ENCODE measurements at places on chromosomes 1 and 21.

DNA sequence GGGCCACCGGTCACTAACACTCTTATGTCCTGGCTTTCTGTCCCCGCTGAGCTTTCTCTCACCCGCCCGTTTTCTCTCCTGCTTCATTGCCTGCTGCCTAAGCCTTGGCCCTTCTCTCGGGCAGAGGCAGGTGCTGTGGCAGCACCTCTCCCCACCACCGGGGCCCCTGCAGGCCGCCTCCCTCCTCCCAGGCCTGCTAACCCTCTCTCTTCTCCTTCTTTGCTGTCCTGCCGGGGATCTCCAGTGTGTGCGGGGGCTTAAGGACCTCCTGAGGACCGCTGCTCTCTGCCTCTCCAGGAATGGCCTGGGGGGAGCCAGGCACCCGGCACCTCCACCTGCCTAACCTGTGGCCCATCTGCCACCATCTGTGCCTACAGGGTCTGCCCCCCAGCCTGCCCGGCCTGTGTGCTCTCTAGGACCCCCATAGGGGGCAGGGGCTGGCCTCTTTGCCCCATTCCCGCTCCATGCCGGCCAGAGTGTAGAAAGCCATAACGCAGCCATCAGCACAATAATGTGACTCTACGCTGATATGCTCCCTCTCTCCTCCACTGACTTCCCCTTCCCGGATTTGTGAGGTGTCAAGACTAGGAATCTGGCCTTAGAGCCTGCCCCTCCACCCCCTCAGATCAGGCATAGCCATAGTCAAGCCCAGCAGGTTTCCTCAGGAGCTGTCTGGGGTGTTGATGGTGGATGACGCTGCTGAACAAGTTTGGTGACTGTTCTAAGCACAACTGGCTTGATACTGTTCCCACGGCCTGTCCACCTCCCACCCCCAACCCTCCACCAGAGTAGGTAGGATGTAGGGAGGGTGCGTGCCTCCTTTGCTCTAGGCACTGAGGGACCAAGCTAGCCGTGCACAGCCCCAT, 6.1 kb upstream of the SFN start:
- no peak for DNase-seq

DNA sequence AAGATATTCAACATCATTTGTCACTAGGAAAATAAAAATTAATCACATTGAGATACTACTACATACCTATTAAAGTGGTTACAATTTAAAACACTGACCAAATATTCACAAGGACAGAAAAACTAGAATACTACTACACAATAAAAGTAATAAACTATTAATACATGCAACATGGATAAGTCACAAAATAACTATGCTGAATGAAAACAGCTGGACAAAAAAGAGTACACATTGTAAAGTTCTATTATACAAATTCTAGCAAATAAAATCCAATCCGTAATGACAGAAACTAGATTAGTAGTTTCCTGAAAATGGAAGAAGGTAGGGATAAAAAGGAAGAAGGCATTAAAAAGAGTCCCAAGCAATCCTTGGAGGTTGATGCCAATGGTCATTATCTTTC, 348.7 kb upstream of the PTBP2 start:
- no peak for DNase-seq

DNA sequence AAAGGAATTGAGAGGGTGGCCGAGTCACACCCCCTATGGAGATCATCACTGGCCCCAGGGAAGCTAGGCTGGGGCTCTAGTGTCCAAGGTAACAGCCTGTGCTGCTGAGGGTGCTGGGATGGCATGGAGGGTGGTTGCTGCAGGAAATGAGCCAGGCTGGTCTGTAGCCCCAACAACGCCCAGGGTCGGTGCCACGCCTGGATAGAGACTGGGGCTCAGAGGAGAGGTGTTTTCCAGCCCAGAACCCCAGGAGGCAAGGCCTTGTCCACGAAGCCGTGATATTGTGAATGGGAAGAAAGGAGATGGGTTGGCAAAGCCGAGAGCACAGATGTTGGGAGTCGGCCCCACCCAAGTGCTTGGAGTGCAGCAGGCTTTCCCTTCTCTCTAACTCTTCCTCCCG, 68.9 kb upstream of the ACTRT2 start:
- no peak for DNase-seq

DNA sequence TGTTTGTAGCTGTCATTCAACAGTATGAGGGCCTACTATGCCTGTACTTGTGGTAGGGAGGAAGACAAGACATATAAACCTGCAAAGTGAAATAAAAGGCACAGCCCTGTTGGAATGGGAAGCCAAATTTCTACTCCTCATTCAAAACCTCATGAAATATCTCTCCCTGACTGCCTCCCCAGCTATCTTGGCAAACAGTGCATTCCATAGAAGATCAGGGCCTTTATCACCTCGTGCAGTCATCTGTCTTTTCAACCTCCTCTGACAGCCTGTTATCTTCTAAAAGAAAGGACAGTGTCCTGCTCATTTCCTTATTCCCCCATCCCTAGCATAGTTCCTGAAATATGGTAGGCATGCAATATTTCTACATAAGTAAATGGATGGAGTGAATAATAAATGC, 71.0 kb downstream of the SH3GLB1 start:
- no peak for DNase-seq

DNA sequence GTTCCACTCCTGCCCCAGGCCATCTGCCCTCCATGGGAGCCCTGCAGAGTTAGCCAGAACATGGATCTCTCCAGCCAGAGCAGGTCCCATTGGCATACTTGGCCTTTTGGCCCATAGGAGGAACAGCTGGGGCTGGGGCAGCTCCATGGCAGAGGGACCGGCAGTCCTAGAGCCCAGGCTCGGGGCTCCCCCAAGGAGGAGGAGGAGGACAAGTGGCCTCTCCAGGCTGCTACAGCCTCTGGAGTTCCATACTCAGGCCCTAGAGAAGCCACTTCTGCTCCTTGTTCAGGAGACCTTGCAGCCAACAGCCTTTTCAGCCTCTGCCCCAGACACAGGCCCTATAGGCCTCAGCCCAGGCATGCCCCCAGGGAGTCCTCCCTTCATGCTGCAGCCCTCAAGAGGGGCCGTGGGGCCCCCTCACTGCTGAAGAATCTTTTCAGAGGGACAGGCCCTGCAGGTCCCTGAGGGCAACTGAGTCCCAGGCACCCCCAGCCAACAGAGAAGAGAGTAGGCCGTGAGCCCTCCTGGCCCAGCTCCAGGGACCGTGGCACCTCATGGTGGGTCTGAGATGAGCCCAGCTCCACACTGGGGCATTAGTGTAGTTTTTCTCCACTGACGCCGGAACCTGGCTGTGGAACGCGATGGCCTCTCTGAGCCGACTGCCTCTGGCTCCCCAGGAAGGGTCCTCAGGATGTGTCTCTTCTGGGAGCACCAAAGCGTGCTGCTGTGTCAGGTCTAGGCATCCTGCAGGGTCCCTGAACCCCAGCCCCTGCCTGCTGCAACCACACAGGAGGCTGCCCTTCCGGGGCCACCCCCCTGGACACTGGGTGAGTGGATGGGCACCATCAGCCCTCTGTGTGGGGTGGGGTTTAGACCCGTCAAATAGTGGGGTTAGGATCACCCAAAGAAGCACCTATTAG, 297.6 kb upstream of the VAMP3 start:
- no peak for DNase-seq

- no peak for DNase-seq
Observed at GRCh38 chr1:244802556-244803239, 32.8 kb upstream of the COX20 start.

DNA sequence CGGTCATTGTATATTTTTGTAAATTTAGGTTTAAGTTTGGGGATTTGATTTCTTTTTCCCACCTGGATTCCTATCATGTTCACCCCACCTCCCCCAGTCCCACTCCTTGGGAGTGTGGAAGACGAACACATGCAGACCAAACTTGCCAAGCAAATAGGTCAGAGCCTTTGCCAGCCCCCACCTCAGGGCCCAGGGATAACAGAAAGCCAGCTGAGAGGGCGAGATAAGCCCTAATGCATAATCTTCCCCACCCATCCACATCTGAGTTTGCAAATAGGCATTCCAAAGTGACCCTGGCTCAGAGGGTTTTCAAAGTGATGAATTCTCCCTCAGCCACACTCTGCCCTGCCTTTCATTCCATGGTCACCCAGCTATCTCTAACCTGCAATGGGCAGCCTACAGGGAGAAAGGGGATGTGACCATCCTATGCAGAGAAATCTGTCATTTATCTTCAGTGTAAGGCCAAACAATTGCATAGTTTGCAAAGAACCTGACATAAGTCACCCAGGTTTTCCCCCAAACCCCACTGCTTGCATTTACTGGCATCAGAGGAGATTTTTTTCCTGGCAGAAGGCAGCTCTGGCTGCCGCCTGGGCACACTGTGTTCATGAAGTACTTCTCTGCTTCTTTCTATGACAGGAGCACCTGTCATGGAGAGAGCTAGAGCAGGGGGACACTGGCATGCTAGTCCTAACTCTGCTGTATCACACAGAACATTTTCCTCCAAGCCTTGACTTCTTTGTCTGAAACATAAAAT, 69.0 kb upstream of the NFIA start:
- no peak for DNase-seq

DNA sequence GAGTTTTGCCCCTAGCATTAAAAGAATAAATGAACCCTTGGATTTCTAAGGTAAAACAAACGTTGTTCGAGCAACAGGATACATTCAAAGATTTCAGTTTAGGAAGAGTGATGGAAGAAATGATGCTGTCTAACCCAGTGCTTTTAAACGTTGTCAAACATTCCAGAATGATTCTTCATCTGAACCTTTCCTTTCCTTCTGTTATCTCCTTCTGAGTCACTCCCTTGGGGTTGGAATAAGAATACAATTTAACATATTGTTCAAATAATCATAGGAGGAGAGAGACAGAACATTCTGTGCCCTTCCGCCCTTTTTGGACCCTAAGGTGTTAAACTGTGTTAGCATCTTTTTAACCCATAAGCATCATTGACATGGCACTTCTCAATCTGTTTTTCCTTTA, 61.1 kb upstream of the RCOR3 start:
- no peak for DNase-seq

GRCh38 chr21:42564561-42564971, 50.9 kb downstream of the SLC37A1 start:
- DNase-seq = no peak

GRCh38 chr1:235434001-235434400, 66.8 kb downstream of the TBCE start:
- DNase-seq = no peak

- no peak for DNase-seq
Observed at GRCh38 chr1:82001345-82001744, 200.6 kb downstream of the ADGRL2 start.

DNA sequence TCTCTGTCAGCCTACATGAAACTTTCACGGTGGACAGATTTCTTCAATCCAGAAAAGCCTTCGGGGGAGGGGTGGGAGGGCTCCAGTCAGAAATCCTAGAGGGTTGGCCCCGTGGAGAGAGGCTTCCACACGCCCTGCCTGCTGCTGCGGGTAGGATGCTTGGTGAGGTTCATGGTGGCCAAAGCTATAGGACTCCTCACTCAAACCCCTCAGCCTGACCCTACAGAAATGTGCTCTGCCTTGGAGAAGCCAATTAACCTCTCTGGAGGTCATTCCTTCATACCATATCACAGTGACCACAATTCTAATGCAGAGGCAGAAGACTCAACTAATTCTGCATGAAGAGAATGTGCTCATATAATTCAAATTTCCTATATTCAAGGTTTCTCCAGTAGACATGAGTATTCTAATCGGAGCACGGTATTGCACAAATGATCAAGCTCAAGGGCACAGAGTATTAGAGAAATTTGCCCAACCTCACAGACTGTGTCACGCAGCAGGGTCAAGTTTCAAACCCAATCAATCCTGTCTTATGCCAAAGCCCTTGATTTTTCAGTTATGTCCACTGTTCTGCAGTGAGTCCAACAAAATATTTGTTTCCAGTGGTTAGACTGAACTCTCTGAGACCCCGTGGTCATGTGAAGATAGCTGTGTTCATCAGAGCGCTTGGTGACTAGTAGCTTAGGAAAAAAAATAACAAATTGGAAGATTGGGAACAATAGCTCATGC, 104.8 kb downstream of the TOMM20 start:
- no peak for DNase-seq

DNA sequence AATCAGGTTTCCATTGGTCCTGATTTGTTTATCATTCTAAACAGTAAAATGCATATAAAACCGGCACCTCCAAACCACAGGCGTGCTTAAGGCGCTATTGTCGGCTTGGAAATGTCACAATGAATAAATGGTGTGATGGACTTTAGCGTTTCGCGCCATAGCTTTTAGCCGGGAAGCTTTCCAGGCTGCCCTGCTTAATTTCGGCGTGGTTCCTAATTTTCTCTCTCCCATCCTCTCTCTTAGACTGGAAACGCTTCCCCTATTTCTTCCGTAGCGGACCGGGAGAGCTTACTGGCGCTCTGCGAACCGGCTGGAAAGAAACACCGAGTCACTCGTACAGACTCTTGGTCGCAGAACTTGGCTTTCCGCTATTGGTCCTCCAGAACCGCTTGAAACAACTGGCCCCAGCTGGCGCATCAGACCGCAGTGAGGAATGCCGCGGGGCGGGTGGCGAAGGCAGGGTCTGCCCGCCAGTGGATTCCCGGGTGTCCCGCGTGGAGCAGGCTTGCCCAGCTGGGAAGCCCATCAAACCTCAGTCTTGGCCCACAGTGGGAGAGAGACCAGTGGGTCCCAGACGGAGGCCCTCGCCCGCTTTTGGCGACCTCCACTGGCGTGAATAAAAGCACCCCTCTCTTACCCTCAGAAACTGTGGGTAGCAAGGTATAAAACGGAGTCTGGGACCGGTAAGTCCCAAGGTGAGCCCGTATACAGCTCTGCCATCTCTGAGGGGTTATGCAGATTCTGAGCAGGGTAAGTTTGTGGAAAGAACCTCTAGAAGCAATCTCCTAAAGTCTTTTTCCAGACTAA, 4.0 kb upstream of the LHX8 start:
- DNase-seq = no peak

Measured in activated naive CD4-positive, alpha-beta T cell treated with anti-CD3 and anti-CD28 coated beads, Interleukin-2, amount 50 U/mL, for 16 hours (primary cell).